ENCODE measurements at places on chromosomes 7 and 10.

DNA sequence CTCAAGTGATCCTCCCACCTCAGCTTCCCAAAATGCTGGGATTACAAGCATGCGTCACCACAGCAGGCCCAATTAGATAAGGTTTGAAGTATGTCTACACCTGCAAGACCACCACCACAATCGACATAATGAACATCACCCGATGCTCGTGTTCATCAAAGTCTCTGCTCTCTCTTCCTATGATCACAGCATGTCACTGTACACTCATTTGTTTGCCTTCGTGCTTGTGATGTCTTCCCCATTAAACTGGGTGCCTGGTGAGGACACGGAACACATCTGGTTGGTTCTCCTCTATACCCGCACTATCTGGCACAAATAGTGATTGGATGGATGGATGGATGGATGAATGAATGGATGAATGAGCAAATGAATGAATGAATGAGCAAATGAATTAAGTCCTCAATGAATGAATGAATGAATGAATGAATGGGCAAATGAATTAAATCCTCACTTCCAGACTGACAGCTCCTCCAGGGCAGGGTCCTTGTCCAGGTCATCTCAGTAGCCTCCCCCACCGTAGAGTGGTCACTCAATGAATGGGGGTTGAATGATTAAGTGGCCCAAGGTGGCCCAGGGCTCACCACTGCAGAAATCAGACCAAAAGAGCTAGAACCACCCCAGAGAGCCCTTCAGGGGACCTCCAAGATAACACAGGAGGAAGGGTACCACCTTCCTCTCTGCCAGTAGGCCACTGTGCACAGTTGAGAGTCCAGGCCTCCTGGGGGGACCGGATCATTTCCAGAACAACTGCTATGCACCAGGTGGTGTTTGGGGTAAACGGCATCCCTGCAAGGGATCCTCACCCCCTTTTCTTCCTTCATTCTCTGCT, 101.9 kb upstream of the TNRC18 start:
- DNase-seq, result no peak

GRCh38 chr10:131692176-131692575, 208.6 kb upstream of the PPP2R2D start:
- DNase-seq, result no peak

DNA sequence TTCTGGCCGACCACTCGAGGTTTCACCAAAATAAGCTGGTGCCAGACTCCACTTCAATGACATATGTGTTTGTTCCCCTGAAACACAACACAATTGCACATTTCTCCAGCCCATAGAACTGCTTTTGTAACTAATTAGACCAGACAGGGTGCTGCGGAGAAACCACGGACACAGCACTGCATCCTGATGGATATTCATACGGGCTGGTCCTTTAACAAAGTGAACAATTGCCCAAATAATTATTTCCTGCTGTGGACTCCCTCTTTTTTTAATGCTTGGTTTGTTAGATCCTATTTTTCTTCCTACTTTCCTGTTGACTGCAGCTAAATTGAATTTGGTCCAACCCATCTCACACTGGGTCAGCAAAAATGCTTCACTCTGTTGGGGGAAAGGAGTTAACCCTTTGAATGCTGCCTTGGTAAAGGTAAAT, 198.6 kb upstream of the BMPER start:
- no peak for DNase-seq

DNA sequence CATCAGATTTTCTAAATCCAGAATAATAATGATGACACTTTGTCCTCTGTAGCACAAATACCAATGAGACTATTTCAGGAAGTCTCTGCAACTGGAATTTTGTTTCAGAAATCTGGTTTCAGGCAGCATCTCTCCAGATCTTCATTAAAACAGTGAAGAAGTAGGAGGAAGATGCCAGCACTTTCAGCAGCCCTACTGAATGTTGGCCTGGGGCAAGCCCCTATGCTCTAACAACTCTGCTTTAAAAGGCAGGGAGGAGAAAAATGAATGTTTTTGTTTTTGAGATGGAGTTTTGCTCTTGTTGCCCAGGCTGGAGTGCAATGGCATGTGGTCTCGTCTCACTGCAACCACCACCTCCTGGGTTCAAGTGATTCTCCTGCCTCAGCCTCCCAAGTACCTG, 7.2 kb upstream of the CAV1 start:
- no peak for DNase-seq

- no peak for DNase-seq
Measured at GRCh38 chr10:109386921-109387320, 536.4 kb downstream of the XPNPEP1 start.

GRCh38 chr7:27453702-27454405, 208.8 kb downstream of the HIBADH start:
- DNase-seq, result no peak

- DNase-seq, result peak; percentile 60
Measured at GRCh38 chr7:129501760-129502707, at the start of gene SMKR1. Gene SMKR1 (plus strand): TSS chr7:129502531. CDS start chr7:129502825, 294 bp downstream.

DNA sequence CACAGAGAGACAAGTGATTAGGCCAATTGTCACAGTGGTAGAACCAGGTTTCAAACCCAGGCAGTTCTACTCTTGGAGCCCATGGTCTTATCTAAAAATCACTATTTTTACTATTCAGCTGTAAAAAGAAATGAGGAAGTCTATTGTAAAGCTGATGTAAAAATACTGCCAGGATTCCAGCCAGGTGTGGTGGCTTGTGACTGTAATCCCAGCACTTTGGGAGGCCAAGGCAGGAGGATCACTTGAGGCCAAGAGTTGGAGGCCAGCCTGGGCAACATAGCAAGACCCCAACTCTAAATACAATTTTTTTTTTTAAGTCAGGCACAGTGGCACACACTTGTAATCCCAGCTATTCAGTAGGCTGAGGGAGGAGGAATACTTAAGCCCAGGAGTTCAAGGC, 40.4 kb downstream of the HIP1 start:
- DNase-seq, result no peak

DNA sequence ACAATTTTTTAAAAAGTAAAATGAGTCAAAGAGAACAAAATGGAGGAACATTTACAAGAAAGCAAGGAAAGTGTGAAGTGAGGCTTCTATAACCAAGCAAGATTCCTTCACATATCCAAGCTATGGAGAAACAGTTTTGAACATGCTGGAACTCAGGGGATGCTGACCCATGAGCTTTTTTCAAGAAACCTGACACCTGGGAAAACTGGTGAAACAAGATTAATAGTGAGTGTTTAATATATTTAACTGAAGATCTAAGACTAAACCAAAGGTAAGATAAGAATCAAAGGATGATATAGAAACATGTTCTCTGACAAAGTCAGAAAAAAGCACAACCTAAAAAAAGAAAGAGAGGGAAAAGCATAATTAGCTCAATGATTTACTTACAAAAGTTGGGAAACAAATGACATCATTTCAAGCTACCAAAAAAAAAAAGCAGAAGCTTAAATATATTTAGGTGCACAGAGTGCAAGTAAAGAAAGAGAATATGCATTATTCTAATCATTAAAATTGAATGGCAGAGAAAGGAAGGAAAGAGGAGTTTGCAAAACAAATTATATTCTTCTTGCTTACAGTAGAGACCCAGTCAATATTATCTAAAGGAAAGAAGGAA, 24.9 kb downstream of the C7orf25 start:
- no peak for DNase-seq

GRCh38 chr7:114783508-114783907, 138.4 kb upstream of the MDFIC start:
- DNase-seq, result no peak

DNA sequence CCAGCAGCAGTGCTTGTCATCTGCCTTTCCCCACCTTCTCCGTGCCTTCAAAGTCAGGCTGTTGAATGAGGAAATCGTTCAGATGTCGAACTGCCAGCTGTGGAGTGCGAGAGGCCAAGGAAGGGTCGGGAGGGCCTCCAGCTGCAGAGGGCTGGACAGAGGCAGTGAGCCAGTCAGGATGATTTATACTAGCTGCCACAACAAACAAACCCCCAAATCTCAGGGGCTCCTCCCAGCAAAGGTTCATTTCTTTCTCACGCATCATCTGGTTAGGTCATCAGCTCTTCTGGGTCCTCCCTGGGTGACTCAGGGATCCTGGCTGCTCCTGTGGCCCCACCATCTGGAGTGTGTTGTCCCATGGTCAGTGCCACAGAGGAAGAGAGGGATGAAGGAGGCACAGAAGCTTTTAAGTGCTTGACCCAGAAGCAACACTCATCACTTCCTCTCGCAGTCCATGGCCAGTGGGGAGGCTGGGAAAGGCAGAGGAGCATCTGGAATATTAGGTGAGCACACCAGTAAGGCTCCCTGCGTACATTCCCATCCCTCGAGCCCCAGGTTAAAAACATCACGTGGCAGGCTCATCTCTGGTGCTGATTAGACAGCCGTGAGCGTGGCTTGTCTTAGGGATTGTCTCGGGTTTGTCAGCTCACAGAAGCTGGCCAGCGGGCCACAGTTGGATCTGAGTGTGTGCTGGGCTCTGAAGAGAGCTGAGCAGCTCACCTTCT, 140.7 kb downstream of the RGS10 start:
- peak; percentile 40 for DNase-seq

GRCh38 chr7:116938678-116939077, 14.6 kb upstream of the ST7 start:
- no peak for DNase-seq

GRCh38 chr7:137127806-137128205, 215.7 kb downstream of the PTN start:
- DNase-seq, result no peak

GRCh38 chr7:3282457-3282856, 18.6 kb upstream of the SDK1 start:
- DNase-seq, result no peak

DNA sequence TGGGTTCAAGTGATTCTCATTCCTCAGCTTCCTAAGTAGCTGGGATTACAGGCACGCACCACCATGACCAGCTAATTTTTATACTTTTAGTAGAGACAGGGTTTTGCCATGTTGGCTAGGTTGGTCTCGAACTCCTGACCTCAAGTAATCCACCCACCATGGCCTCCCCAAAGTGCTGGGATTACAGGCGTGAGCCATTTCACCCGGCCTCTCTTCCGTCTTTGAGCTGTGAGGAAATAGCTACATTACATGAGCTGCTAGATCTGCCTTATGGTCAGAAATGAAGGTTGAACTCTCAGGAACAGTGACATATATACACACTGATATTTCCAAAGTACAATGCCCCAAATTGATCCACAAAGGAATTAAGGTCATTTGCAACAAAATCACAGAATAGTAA, 2.4 kb downstream of the BLVRA start:
- DNase-seq, result no peak

DNA sequence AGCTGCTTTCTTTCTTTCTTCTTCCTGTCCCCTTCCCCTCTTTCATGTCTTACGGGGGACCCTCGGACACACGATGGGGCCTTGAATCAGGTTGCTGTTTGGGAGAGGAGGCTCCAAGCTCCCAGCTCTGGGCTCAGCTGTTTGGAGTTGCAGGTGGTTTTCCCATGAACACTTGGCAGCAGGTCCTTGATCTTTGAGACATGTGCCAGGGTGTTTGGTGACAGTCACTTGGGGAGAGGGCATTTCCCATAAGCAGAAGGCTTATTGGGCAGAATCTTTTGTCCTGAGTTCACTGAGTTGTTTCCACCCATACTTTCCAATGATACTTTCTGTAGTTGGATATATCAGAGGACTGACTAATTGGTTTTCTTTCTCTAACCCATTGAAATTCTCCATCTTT, 104.7 kb upstream of the SH2B2 start:
- no peak for DNase-seq

DNA sequence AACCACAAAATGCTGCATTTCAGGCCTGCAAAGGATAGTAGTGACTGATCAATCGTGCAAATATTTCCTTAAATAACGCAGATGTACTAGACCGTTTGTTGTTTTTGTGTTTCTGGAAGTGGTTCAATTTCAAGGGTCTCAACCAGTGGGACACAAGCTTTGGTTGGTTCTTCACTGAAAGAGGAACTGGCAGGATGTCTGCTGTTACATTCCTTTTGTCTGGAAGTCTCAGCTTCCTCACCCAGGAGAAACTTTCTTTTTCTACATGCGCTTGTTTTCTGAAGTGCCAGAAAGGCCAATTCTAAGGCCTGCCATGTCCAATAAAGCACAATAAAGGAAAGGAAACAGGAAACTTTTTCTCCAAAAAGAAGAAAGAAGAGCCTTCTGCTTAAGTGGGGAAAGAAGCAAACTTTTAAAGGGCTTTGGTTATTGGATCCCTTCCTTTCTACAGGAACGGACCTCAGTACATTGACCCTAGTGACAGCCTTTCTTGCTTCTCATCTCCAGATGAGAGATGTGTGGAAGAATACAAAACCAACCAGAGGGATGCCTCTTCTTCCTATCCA, 4.1 kb downstream of the DKK1 start:
- DNase-seq, result no peak

- DNase-seq, result no peak
Measured at GRCh38 chr7:29030781-29031275, 72.7 kb upstream of the TRIL start.

- DNase-seq, result no peak
Measured at GRCh38 chr10:110915035-110915434, 3.9 kb downstream of the BBIP1 start.

GRCh38 chr10:129459762-129460539, 7.1 kb upstream of the MGMT start:
- DNase-seq, result no peak

GRCh38 chr10:14014423-14014822, 316.3 kb downstream of the FRMD4A start:
- DNase-seq, result no peak

GRCh38 chr10:84172467-84173356, 889 bp upstream of the GPR15LG start:
- DNase-seq, result no peak
